ENCODE measurements at places on chromosomes 12 and 14. TPM values are rescaled to one million over a fixed set of nuclear protein-coding genes. Genes with fewer than 3 reads are reported as not detected.

Gene IGFBP6
- total RNA-seq, result 22.8 TPM

GRCh38 chr12:44184499-44185206, 348.8 kb downstream of the TMEM117 start:
- no peak for DNase-seq

GRCh38 chr12:119748497-119748896, 80.6 kb downstream of the PRKAB1 start:
- DNase-seq, result no peak

DNA sequence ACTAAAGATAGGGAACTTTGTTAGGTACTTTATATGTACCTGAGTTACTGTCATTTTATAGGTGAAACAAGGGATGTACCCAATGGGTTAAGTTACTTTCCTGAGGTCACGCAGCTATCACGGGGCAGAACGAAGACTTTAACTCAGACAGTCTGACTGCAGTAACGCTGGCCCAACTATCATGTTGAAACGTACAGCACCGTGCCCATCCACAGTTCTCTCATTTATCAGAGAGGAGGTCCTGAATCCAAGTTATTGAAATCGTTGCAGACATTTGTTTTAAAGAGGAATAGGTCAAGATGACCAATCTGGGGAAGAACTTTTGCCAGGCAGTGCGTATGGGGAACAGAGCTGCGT, 587 bp upstream of the C12orf75 start:
- no peak for DNase-seq

DNA sequence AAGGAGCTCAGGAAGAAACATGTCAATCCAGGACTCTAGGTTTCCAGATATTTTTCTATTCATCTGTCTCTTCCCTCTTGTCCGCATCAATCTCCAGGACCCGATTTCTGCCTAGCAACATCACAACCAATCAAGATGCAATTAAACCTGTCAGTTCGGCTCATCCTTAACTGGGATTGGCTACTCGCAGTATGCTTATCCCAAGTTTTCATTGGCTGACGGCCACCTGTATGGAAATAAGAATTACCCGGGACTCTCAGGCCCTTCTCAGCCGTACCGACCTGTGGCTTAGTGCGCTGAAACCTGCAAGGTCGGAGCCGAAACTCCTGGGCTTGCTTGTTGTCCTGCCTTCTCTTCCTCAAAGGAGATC, 20.4 kb upstream of the ATP5MC2 start:
- peak; percentile 83 for DNase-seq

- peak; percentile 95 for DNase-seq
Observed at GRCh38 chr12:122078141-122079032, at the start of gene MLXIP. Gene MLXIP (plus strand): TSS chr12:122078756. CDS start chr12:122078854, 98 bp downstream.

- peak; percentile 52 for DNase-seq
Observed at GRCh38 chr12:31715283-31715825, 13.5 kb downstream of the AMN1 start.

- no peak for DNase-seq
Observed at GRCh38 chr12:95881331-95881955, 22.7 kb downstream of the SNRPF start.

GRCh38 chr12:13176256-13176655, 20.3 kb upstream of the EMP1 start:
- no peak for DNase-seq

GRCh38 chr12:40312196-40312595, 87.4 kb downstream of the LRRK2 start:
- no peak for DNase-seq

DNA sequence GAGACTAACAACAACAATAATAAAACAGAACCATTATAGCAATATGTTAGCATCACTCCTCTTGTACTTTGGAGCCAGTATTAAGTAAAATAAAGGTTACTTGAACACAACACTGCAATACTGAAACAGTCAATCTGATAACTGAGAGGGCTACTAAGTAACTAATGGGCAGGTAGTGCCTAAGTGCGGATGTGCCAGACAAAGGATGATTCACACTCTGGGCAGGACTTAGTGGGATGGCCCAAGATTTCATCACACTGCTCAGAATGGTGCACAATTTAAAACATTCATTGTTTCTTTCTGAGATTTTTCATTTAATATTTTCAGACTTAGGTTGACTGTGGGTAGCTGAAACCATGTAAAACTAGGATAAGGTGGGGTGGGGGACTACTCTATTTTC, 131.9 kb upstream of the CAND1 start:
- no peak for DNase-seq

GRCh38 chr14:75803765-75804164, 142.7 kb downstream of the TTLL5 start:
- DNase-seq, result no peak
